ENCODE measurements at places on chromosomes 4 and X.

DNA sequence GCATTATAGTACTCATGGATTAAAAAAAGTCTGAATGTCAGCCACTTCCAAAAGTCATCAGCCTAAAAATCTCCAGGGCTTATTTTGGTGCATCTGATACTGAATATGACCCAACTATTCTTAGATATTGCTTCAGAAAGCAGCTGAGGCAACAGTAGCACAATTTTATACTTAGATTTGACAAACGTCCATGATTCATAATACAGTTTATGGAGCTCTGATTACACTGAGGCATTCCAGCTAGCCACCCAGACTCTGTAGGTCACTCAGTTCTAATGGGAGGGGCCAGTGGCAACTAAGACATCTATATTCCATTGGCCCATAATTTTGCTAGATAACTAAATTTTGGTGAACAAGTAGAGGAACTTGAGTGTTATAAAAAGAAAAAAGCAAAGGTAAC lies 10.3 kb downstream of the SPATA4 start:
- DNase-seq: no peak

DNA sequence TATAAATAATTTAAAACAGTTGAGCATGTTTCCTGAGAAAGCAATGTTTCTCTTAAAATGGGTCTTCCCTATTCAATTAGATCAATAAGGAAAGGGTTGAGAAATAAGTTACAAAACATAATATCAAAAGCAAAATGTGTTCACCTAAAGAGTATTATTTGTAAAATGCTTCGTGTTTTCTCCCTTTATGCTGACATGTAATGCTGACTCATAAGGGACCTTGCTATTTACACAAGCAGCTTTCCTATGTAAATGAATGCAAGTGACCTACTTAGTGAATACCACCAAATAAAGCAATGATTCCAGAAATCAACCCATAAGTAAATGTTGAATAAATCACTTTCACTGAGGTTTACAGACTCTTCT lies 91.5 kb downstream of the ELOVL6 start:
- DNase-seq: no peak

- DNase-seq: no peak
Observed at GRCh38 chr4:129614611-129615010, 518.7 kb downstream of the C4orf33 start.

DNA sequence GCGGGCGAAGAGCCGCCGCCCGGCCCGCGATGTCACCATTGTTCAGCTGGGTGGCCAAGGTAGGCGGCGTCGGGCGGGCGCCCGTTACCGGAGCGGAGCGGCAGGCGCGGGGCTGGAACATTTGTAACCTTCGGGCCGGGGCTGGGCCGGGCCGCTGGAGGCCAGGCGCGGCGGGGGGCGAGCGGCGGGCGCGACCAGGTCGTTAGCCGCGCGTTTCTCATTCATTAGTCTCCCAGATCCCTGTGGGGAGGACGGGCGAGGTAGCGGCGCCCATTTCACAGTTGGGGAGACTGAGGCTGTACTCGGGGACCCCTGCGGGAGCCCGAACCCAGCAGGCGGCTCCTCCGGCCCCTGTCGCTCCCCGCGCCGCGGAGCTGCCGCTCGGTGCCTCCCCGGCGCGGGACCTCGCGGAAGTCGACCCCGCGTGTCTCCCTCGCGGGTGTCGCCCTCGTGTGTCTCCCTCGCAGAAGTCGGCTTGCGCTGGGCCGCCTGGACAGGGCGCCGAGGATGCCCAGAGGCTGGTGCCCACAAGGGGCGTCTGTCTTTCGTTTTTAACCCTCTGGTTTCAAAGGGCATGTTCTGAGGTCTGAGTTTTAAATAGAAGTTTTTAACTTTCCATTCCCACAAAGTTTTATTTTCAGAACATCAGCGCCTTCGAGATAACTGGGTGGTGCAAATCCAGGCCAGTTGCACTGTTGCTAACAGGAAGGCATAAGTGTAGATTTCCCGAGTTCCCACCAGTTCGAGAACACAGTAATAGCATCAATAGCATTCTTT lies 17.5 kb downstream of the PTTG2 start:
- DNase-seq: peak; percentile 4

DNA sequence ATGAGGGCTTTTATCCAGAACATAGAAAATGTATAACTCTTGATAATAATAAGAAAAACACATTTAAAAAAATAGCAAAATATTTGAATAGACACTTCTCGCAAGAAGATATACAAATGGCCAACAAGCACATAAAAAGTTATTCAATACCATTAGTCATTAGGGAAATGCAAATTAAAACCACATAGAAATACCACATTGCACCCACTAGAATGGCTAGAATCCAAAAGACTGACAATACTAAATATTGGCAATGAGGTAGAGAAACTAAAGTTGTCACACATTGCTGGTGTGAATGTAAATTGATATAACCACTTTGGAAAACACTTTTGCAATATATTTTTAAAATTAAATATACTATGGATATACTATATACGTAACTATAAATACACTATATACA lies 754.3 kb upstream of the MAGEB2 start:
- DNase-seq: no peak

GRCh38 chr4:17448689-17449088 lies 63.2 kb downstream of the QDPR start:
- no peak for DNase-seq

DNA sequence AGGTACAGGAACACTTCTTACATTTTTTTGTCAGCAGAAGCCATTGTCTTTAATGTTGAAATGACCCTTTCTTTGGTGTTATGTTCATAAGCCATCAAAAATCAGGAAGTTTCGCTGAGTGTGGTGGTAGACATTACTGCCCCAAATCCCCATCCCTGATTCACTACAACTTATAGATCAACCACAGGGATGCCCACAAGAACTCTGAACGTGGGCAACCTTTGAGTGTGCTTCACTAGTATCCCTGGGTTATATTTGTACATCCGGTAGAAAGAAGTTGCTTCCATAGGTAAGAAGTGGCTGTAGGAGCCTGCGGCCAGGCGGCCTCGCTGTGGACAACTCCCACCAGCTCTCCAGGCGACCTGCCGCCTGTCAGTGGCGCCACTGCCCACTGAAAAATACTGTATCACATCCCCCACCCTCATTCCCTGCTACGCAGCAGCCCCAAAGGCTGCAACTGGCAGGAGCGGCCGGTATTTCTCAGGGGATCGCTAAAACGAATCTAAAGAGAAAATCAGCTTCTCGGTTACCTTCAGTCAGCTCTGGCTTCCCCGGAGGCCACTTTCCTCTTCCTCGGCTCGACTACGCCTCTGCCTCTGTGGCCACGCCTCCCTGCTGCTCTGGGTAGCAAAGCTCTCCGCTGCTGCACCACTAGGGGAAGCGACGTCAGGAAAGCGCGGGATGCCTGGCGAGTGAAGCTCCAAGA lies 13.9 kb upstream of the ETDC start:
- no peak for DNase-seq

DNA sequence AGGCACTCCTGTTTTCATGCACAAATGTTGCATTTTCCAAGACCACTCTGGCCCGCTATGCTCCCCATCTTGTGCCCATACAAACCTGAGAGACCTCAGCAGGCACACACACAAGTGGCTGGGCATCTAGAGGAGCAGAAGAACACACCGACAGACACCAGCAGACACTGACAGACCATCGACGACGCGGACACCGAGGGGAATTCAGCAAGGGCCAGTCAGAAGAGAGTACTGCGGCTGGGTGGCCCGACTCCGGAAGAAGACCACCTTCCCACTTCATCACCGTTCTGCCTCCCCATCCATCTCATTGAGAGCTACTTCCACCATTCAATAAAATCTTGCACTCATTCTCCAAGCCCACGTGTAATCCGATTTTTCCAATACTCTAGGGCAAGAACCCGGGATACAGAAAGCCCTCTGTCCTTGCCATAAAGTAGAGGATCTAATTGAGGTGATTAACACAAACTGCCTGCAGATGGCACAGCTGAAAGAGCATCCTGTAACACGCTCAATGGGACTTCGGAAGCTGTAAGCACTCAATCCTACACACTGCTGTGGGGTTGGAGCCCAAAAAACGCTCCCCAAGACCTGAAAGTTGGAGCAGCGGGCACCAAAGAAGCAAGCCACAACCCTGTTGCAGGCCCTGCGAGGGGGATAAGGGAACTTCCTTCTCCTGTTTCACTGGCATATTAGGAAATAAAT lies 780.9 kb downstream of the ARAP2 start:
- no peak for DNase-seq

DNA sequence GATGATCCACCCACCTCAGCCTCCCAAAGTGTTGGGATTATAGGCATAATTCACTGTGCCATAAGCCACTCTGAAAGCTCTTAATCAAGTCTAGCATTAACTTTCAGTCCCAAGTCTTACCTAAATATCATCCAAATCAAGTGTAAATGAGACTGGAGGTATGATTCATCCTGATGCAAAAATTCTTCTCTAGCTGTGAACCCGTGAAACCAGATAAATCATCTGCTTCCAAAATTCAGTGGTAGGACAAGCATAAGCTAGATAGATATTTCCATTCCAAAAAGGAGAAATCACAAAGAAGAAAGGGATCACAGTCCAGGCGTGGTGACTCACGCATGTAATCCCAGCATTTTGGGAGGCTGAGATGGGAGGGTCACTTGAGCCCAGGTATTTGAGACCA lies 8.8 kb upstream of the TBC1D25 start:
- no peak for DNase-seq
